ENCODE measurements at places on chromosomes 11 and 22.
A peak's percentile ranks its signal among the peaks of the same experiment; 100 is the strongest.

- DNase-seq = no peak
Observed at GRCh38 chr11:32630844-32631243, 47.2 kb downstream of the EIF3M start.

GRCh38 chr11:12087075-12088004, 23.1 kb upstream of the MICAL2 start:
- no peak for DNase-seq

GRCh38 chr22:35739076-35739930, 21.6 kb downstream of the APOL5 start:
- no peak for DNase-seq

- DNase-seq = no peak
Observed at GRCh38 chr22:22600531-22601261, 41.6 kb upstream of the PRAME start.

- peak; percentile 44 for DNase-seq
Observed at GRCh38 chr11:18633256-18634139, 644 bp downstream of the SPTY2D1 start.

GRCh38 chr22:34849965-34850364, 216.0 kb upstream of the ISX start:
- no peak for DNase-seq

GRCh38 chr11:62153087-62153395, 29.2 kb downstream of the INCENP start:
- no peak for DNase-seq

- no peak for DNase-seq
Observed at GRCh38 chr11:40797981-40798380, 661.5 kb downstream of the LRRC4C start.

GRCh38 chr11:6746086-6746618, 25.6 kb downstream of the OR2AG2 start:
- peak; percentile 73 for DNase-seq

GRCh38 chr11:120551191-120551590, 39.6 kb downstream of the GRIK4 start:
- no peak for DNase-seq

All from OCI-LY7 (cell line).